IMR-90 (cell line): ENCODE measurements at places on chromosomes 1 and 21. TPM values are rescaled to one million over a fixed set of nuclear protein-coding genes. Genes with fewer than 3 reads are reported as not detected.

MTX1 gene
- 51.4 and 67.2 TPM in 2 replicates for total RNA-seq

MEGF6 gene
- total RNA-seq = 0.56 and 0.72 TPM in 2 replicates

SPATA21 gene
- not detected in 2 replicates for total RNA-seq

- no peak overlapping the region for H3K4me3 ChIP-seq
- no peaks in the 10 kb centered on the region for H3K27me3 ChIP-seq
Observed at GRCh38 chr1:6384962-6385361, 8.6 kb downstream of the ACOT7 start.

- H3K4me1 ChIP-seq = no peaks in the 10 kb centered on the region
- H3K27ac ChIP-seq = no peak overlapping the region
- H3K36me3 ChIP-seq = no peaks in the 10 kb centered on the region
- H3K4me3 ChIP-seq = no peak overlapping the region
- DNase-seq = no peak
Observed at GRCh38 chr1:175343945-175344344, 151.4 kb upstream of the KIAA0040 start.
